ENCODE measurements at places on chromosomes 6 and 20. TPM values are rescaled to one million over a fixed set of nuclear protein-coding genes. Genes with fewer than 3 reads are reported as not detected.

Gene C6orf58
- total RNA-seq = not detected

Gene TRIM10
- not detected for total RNA-seq

Gene SCAF8
- total RNA-seq = 28.8 TPM

Gene OLIG3
- not detected for total RNA-seq

Gene ABCF1
- total RNA-seq = 59.3 TPM

Gene TUBB2A
- 212 TPM for total RNA-seq

Gene BACH2
- total RNA-seq = 1.3 TPM

Gene RAD21L1
- 0.19 TPM for total RNA-seq

Gene EDN1
- total RNA-seq = 39.7 TPM

Gene SLC13A3
- not detected for total RNA-seq

GRCh38 chr6:45535933-45536332 is 158.2 kb upstream of the SUPT3H start:
- DNase-seq = no peak

GRCh38 chr6:19231878-19232561 is 605.1 kb upstream of the ID4 start:
- no peak for DNase-seq

- DNase-seq = peak; percentile 80
Observed at GRCh38 chr20:32155017-32155981, 45.8 kb downstream of the TM9SF4 start.

DNA sequence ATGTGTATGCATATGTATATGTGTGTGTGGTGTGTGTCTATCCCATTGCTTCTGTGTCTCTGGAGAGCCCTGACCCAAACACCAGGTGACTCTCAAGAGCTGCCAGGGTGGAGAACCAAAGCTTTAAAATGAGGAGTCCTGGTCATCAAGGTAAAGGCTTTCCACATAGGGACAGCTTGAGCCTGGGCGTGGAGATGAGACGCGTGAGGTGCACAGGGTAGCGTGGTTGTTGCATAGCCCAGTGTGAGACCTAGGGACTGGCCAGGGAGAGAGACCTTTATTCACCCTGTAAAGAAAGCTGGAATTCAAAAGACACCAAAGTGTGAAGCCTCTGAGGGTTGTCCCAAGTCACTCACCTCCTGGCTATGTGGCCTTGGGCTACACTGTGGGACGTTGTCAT is 149.1 kb downstream of the SYCP2 start:
- DNase-seq = no peak

DNA sequence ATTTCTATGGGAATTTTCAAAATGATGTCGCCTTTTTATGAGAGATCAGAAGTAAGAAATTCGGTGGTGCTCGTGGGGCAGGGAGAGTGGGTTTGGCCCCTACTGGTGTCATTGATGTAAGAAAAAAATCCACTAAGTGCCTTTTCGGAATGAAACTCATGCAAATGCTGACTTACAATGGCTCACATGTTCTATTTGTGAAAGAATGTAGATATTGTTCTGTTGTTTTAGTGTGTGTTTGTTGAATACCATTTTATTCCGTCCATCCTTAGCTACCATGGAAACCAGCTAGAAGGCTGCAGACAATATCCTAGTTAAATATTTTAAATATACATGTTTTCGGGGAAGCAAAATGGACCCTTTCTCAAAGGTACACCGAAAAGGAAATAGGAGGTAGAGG is 304.9 kb downstream of the TAF4 start:
- DNase-seq = no peak

DNA sequence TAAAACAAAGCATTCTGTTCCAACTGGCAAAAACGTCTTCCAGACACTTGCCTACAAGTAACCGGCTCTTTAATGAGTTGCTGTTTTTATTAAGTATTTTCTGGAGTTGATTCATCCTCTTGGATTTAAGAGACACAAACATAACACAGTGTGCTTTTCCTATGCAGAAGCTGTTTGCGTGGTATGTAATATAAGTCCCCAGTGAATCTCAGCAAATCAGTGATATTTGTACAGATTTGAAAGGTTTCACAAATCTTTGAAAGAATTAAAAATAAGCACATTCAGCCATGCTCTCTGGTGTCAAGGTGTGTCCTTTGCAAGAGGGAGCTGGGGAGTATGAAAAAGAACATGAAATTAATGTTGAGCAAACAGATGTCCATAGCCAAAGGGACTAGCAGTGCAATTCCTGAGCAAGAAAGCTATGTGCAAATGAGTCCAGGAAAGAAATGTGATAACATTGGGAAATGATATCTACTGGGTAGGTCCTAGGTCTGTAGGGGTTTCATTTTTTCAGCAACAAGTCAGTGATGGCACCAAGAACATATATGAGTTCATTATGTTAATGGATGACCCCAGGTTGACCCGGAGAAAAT is 170.1 kb upstream of the PHACTR1 start:
- DNase-seq = peak; percentile 31

DNA sequence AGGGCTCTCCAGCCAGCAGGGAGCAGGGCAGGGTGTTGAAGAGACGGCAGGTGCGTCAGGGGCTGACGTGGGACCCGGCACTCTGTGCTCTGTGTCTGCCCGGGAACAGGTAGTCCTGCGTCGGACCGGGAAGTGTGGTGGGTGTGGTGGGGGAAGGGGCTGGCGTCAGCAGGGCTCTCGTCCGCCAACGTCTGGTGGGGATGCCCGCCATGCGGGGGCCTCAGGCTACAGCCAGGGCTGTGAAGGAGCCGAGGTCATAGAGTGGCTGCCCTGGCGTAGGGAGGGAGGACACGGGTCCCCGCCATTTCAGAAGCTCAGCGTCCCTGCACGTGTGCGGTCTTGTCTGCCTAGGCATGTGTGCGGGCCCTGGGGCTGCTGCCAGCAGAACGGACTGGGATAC is 25.3 kb downstream of the DNAJC5 start:
- no peak for DNase-seq

DNA sequence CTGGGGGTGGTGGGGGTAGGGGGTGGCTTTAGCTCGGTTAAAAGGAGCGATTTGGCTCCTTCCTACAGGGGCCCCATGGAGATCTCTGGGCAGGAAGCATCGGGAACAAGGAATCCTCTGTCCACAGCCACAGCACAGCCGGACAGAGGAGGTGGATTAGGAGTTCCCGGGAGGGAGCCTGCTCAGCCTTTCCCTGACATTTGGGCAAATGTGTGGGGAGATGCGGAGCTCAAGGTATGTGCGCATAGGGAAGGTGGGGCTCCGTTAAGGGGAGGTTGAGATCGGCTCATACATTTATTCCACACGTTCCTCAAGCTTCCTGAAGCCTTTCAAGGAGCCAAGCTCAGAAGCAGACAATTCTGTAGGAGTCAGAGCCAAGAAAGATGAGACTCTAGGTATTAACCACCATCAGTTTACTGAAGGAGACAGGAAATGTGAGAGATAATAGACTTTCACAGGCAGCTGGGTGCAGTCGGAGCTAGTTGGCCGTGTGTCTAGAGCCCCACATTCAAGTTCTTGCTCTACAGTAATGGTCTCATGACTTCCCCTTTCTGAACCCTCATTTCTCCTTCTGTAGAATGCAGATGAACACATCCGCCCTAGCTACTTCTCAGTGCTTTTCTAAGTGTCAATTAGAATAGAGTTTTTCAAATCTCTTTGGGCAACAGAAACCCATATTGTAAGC is 40.8 kb upstream of the EPB41L1 start:
- DNase-seq = no peak

- no peak for DNase-seq
Observed at GRCh38 chr20:4866429-4866828, 134.9 kb downstream of the SLC23A2 start.

- DNase-seq = no peak
Observed at GRCh38 chr6:132731086-132731485, 17.2 kb upstream of the VNN1 start.

GRCh38 chr6:141669141-141669540 is 463.6 kb upstream of the GJE1 start:
- no peak for DNase-seq

DNA sequence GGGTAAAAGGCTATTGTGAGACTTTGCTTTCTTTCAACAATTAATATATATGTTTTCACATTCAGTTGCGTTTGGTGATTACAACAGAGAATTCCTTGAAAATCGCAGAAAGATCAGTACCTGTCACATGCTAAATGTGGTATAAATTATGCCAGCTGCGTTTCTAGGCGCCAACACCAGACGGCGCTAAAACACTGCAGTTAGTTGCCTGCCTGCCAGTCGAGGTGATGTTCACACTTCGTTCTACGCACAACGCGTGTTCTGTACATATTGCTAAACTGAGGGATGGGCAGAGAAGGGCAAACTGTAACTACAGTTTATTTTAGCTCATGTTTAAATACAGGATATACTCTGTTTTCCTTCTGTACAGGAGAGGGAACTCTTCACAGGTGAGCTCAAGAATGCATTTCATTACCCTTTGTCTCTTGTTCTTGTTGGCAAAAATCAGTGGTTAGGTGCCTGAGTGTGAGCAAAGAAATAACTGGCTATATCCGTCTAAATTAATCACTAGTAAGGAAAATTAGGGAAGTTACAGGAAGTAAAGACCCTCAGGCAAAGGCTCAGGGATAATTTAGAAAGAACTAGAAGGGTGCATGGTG is 100.1 kb upstream of the RGS17 start:
- DNase-seq = no peak

GRCh38 chr6:158194487-158195280 is 26.5 kb downstream of the GTF2H5 start:
- DNase-seq = no peak

GRCh38 chr6:31763619-31763940 is 1.1 kb downstream of the SAPCD1 start:
- DNase-seq = no peak

- DNase-seq = no peak
Observed at GRCh38 chr6:168009331-168009730, 11.9 kb downstream of the KIF25 start.

GRCh38 chr6:147418523-147418922 is 90.0 kb upstream of the SAMD5 start:
- no peak for DNase-seq

DNA sequence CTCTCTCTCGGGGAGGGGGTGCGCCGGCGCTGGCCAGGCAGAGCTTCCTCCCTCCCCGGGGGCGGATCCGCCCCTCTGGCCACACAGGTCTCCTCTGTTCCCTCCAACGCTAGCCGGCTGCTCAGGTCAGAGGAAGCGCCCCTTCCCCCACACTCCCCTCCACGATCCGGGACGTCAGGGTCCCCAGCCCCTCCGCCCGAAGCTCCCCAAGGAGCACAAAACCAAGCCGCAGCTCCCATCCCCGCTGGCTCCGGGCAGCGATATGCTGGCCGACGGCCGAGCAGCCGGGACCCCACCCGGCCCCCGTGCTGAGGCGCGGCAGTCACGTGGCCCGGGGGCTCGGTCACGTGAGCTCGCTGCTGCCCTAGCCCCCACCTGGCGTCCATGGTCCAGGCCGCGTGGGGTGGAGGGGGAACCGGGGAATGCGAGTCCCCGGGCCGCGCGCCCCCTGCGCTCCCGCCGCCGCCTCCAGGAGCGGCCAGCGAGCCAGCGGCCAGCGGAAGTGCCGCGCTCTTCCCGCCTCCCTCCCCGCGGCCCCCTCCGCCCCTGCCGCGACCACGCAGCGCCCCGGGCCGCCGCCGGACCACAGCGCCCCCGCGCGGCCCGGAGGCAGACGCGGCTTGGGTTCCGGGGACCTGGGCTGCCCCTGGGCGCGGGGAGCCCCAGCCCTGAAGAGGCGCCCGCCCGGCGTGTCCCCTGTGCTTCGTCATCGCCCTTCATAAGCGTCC is at the start of gene SLC35B2:
Gene SLC35B2 (minus strand): TSS at position 504 of the 728 bp plus-strand sequence. CDS start 118 bp downstream, at position 386.
- peak; percentile 77 for DNase-seq

GRCh38 chr6:153028286-153028685 is 25.8 kb upstream of the MTRF1L start:
- DNase-seq = peak; percentile 26

DNA sequence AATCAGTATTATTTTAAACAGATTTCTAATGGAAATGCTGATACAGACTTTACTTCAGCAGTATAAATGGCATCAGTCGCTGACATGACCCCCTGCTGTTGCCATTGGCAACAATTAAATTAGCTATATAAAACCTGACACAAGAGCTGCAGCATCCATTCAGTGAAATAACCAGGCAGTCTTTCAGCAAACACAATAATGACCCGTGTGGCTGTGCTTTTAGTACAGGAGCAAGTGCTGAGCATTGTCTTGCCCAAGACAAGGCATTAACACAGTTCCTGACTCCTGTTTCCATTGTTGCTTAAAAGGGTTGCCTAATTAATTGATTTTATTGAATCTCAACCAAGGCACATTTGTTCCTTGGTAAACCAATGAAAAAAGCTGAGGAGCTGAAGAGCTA is 382.1 kb downstream of the HACE1 start:
- DNase-seq = no peak

GRCh38 chr6:125732398-125732797 is 17.0 kb upstream of the HEY2 start:
- no peak for DNase-seq

- no peak for DNase-seq
Observed at GRCh38 chr20:17643531-17644188, 38.4 kb downstream of the RRBP1 start.

DNA sequence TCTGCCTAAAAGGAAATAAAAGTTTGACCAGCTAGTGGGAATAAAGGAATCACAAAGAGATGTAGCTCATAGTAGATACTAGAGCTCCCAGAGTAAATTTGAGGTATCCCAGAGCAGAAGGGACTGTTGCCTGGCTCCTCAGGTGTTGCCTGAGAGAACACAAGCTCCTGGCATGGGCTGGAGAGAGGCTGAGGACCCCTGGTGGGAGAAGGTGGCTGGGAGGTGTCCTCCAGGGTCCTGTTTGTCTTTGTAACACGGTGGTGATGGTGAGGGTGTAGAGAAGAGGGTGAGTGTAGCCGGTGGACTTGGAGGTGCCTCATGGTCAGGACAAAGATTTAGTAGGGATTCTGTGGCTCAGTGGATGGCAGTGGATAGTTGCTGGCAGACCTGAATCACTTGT is 28.1 kb upstream of the NNAT start:
- DNase-seq = no peak

- no peak for DNase-seq
Observed at GRCh38 chr6:72132851-72133250, 246.5 kb downstream of the RIMS1 start.

- DNase-seq = no peak
Observed at GRCh38 chr6:65633501-65633900, 73.5 kb downstream of the EYS start.

DNA sequence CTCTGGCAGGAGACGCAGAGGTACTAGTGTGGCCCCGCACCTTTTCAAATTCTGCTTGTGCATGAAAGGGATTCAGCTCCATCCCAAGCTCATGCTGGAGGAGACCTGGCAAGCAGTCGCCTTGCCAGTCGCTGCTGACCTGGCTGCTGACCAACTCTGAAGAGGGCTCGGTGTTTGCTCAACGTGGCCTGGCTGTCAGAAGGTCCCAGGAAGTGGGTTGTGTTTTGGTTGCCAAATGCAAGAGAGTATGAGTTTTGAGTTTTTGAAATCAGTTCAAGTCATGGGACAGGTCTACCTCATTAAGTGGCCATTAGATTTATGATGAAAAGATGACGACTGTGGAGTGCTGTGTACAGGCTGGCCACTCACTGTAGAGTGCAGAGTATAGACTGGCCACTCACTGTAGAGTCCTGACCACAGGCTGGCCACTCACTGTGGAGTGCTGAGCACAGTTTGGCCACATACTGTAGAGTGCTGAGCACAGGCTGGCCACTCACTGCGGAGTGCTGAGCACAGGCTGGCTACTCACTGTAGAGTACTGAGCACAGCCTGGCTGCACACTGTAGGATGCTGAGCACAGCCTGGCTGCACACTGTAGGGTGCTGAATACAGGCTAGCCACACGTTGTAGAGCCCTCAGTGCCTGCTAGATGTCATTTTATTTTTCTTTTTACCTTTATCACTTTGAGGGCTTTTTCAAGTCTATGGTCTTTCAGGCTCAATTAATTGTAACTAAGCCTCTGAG is 193.9 kb downstream of the ZNF217 start:
- no peak for DNase-seq

GRCh38 chr20:19909725-19910124 is 107.4 kb upstream of the NAA20 start:
- DNase-seq = no peak

GRCh38 chr20:7856756-7857155 is 83.5 kb downstream of the HAO1 start:
- DNase-seq = no peak

Measured in SJSA1 (cell line).